SK-MEL-5 (cell line): ENCODE measurements at places on chromosomes 7 and 10. TPM values are rescaled to one million over a fixed set of nuclear protein-coding genes. Genes with fewer than 3 reads are reported as not detected.

Gene SPDYE17
- not detected in 2 replicates for total RNA-seq

Gene TMEM130
- total RNA-seq: not detected in 2 replicates

DNA sequence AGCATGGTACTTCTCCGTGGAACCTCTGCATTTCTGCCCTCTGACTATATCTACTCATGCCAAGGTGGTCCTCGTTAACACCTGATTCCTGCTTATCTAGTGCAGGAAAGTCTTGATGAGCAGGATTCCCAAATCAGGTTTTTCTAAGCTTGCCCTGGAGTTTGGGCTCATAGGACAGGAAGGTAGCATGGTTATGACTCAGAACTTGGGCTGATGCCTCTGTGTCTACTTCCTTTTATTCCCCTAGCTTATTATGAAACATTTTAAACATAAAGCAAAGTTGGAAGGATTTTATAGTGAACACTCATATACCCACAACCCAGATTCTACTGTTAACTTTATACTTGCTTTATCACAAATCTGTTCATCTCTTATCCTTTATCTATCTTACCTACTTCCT lies 5.6 kb downstream of the SUFU start:
- DNase-seq: no peak

DNA sequence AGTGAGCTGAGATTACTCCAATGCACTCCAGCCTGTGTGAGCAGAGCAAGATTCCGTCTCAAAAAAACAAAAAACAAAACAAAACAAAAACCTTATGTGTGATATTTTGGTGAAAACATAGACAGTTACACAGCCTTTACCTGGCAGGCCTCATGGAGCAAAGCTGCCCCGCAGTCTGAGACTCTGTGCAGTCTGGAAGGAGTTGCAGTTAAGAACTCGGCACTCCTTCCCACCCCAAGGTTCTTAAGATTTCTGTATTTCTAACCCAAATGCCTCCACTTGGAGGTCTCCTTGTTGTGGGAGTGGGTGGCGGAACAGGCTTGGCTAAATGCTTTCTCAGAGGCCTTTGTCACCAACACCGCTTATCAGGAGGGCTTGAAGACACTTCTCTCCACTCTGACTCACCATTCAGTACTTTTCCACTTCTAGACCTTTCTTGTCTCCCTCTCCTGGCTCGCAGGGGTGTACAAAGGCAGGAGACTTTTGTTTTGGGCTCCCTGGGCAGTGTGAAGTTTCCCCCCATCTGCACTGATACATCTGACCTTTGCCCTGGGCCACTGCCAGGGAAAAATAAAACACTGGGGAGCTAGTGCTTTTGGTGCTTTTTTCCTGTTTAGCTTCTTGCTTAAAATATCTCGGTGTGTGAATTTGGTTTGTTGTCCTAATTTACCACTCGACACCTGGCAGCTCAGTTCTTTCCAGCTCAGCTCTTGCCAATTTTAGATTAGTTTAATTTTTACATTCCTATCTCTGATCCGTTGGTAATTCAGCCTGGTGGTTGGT lies 51.3 kb upstream of the MAGI2 start:
- DNase-seq: no peak

DNA sequence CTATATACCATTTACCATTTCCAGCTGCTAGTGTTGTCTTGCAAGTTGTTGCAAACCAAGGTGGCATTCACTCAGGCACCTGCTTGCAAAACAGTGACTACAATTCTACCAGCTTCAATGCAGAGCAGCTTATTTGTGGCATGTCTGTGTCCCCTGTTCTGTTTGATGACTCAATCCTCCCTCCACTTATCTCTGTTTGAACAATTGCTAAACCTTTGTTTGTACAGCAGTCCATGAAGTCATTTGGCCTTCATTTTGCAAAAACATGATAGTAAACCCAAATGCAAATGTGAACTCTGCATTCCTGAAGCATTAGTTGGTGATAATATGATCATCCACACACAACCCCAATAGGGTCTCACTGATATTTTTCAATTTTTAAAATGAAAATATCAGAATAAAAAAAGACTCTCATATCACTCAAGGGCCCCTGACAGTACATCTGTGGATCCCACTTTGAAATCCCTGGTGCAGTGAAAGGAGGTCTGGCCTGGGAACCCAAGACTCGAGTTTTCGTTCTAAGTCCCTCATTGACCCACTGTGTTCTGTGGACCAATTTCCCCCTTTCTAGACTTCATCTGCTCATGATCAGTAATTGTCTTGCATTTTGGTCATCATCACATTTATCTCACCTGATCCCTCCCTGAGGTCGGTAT lies 425.4 kb downstream of the RPS24 start:
- DNase-seq: no peak
